ENCODE measurements at places on chromosomes 5 and 9.

DNA sequence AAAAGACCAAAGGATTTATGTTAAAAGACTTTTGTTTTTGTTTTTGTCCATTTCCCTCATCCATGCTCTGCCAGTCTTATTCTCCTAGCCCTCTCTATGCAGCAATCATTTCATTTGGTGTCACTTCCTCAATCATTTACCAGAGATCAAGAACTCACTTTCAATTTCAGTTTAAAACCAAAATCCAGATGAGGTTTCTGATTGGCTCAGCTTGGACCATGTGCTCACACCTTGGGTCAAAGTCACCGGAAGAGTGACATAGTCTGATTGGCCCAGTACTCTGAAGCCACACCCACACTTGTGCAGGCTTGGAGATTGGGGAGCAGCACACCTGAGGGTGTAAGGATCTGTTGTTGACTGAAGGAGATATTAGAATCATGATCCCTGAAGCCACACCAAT lies 79.6 kb downstream of the TLR4 start:
- no peak for DNase-seq

DNA sequence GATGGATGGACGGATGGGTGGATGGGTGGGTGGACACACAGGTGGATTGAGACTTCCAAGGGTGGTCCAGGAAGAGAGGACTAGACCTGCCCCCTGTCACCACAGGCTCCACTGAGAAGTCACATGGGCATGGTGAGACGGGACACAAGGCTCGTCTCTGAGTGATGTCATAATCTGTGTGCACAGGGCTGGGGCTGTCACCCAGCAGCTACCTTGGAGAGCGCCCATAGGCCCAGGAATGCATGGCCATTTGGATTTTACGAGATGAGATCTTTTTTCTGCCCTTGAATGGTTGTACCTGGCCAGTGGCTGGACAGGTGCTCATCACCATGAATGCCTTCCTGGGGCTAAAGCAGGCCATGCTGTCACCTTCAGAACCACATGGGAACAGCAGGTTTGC lies 3.1 kb downstream of the OLFM1 start:
- no peak for DNase-seq

GRCh38 chr5:132436936-132437335 lies 53.6 kb downstream of the IRF1 start:
- DNase-seq, result no peak

- no peak for DNase-seq
Observed at GRCh38 chr5:86257871-86258270, 359.9 kb upstream of the COX7C start.

- DNase-seq, result no peak
Observed at GRCh38 chr5:73357576-73357975, 91.0 kb downstream of the FOXD1 start.

DNA sequence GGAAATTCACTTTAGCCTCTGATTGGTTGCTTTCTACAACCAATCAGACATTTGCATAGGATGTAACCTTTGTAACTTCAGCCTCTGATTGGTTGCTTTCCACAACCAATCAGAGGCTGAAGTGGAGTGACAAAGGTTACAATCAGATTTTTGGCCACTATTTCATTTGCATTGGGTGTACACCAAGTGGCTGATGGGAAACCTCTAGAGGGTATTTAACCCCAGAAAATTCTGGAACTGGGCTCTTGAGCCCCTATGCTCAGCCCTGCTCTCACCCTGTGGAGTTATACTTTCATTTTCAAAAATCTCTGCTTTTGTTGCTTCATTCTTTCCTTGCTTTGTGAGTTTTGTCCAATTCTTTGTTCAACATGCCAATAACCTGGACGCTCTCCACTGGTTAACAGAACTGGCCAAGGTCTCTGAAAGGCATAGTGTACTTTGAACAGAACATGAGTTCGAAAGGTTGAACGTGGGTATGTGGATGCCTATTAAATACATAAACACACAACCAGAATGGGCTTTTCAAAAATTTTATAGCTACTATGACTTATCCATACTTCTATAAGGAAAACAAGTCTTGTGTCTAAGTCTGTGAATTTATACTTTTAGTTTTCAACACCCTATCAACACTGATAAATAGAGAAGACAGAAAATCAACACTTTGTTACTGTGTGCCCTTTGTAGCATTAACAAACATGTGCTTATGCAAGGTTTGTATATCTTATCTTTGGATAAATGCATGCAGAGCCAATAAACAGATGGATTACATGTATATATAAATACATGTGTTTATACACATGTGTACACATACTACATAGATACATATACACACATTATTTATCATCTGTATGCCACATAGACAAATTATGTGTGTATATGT lies 568.1 kb downstream of the CTNND2 start:
- DNase-seq, result no peak

DNA sequence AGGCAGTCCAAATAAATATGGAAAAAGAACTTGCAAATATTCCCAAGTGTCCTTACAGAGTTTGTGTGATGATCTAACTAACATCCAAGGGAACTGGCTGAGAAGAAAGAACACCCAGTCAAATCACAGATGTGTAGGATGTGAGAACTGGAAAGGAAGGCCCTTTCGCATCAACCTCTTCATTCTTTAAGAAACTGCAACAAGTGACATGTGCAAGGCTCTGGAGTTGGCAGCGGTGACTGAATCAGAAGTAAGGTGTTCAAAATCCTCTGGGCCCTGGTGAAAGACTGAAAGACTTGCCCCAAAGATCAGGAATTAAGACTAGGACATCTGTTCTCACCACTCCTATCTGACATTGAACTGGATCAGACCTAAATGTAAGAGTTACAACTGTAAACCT lies 88.7 kb downstream of the RAPGEF1 start:
- DNase-seq, result no peak

GRCh38 chr9:114798780-114799427 lies 6.9 kb downstream of the TNFSF15 start:
- DNase-seq, result no peak

Measured in suprapubic skin (tissue), 4 donors.